ENCODE measurements at places on chromosomes 1 and 21.

- no peak for DNase-seq
These were observed 221.8 kb downstream of the NTNG1 start for GRCh38 chr1:107362468-107363140.

- DNase-seq, result no peak
These were observed 843.9 kb downstream of the AMY1C start for GRCh38 chr1:104593413-104594187.

DNA sequence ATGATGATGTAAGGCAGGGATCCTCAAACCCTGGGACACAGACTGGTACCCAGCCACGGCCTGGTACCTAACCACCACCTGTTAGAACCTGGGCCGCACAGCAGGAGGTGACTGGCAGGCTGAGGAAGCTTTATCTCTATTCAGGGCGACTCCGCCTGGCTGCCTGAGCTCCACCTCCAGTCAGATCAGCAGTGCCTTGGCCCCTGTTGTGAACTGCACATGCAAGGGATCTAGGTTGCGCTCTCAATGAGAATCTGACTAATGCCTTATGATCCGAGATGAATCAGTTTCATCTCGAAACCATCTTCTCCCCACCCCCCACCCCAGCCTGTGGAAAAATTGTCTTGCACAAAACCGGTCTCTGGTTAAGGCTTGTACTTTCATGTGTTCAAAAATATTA is 4.2 kb downstream of the RNPC3 start:
- DNase-seq, result no peak

DNA sequence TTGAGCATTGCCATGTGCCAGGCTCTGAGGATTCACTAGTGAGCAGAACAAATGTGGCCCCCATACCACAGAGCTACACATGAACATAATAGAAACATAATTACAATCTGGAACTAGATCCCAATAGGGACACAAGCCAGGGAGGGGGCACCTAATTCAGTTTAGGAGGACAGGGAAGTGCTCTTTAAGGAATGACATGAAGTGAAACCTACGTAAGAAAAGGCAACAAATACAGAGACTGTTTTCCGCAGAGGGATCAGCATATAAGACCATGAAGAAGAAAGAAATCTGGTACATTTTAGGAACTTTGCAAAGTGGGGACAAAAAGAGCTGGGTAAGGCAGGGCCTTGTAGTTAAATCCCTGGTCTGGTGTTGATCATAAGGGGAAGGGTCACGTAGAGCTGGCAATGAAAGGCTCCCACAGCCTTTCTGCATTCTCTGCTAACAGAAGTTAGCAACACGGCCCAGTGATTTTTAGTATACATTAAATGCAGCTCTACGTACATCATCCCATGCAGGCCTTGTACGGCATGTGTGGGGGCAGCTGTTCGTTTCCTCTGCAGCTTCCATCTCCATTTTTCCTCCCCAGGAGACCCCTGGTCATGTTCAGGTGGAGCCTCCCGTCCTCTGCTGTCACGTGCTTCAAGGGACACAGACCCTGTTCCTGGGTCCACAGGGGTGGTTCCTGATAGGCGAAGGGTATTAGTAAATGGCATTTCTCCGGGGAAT is 26.8 kb upstream of the SLC30A1 start:
- no peak for DNase-seq

DNA sequence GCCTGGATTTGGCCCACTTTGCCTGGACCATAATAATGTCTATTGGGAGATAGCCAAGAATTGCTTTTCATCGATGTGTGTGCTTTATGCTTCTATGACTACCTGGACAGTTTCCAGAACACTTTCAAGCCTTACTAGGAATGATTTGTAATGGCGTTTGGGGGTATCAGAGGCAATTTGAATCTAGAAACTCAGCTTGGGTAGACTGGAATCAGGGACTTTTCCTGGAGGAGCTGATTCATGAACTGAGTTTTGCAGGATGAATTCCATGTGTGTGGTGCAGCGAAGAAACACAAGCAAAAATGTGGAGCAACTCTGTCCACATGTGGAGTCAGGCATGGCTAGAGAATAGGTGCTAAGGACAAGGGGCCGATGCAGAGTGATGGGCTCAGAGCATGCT is 11.9 kb upstream of the TMEM61 start:
- no peak for DNase-seq

GRCh38 chr1:9200441-9200840 is 34.1 kb upstream of the H6PD start:
- no peak for DNase-seq

DNA sequence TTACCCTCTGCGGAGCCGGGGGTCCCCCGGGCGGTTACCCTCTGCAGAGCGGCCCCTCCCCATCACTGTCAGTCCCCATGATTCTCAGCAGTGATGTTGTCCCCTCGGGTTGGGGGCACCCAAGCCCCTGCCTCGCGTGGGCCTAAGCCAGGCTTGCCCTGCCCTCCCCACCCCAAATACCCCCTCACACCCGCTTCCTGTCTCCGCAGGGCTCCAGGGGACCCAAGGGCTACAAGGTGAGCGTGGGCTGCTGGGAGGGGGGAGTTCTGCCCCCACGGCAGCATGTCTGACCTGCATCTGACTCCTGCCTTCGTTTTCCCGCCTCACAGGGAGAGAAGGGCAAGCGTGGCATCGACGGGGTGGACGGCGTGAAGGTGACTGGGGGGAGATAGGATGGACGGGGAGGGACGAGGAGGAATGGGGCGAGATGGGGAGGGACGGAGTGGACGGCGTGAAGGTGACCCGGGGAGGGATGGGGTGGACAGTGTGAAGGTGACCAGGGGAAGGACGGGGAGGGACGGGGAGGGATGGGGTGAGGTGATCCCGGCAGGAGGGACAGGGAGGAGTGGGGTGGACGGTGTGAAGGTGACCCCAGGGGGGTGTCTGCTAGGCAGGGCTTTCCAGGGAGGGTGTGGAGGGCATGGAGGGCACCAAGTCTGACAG is 8.6 kb downstream of the COL6A1 start:
- no peak for DNase-seq

- no peak for DNase-seq
These were observed 239.4 kb upstream of the ST6GALNAC5 start for GRCh38 chr1:76627901-76628300.

All from C1 segment of cervical spinal cord (tissue), 14 donors.